T-helper 17 cell (primary cell): ENCODE measurements at places on chromosomes 13 and 19. TPM values are rescaled to one million over a fixed set of nuclear protein-coding genes. Genes with fewer than 3 reads are reported as not detected.
A peak's percentile ranks its signal among the peaks of the same experiment; 100 is the strongest.

The BORA gene
- total RNA-seq, result 7.6 TPM

The TMEM238 gene
- total RNA-seq, result 19.5 TPM

The DAPK3 gene
- total RNA-seq, result 28.7 TPM

The WDR87 gene
- total RNA-seq, result not detected

The SLITRK1 gene
- total RNA-seq, result not detected

The KIR2DL1 gene
- not detected for total RNA-seq

The PABPC3 gene
- total RNA-seq, result 0.31 TPM

The PPM1N gene
- total RNA-seq, result 3.8 TPM

The KLK3 gene
- total RNA-seq, result not detected

The DLL3 gene
- not detected for total RNA-seq

The TEKTIP1 gene
- 8.4 TPM for total RNA-seq

The ACER1 gene
- total RNA-seq, result 1.5 TPM

The UBL3 gene
- total RNA-seq, result 44.5 TPM

- DNase-seq, result no peak
Measured at GRCh38 chr19:29630655-29631054, 24.6 kb downstream of the POP4 start.

DNA sequence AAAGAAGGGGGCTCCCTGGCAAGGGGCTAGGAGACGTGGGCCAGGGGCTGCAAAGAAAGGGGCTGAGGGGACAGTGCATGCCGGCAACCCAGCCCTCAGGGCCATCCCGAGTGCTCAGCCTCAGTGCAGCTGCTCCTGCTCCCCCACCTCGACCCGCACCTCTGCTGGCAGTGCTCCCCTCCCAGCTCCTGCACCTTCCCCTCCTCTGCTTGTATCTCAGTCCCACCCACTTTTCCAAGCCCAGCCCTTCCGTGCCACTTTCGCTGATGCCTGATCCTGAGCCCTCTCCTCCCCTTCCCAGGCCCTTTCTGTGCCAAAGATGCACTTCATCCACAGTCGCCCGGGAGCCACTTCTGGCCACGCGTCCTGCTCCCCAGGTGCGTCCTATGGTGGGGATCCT, 69.9 kb upstream of the KCTD15 start:
- DNase-seq, result no peak

- DNase-seq, result no peak
Measured at GRCh38 chr13:97242755-97243497, 20.8 kb downstream of the MBNL2 start.

GRCh38 chr19:41597600-41598041, 21.7 kb downstream of the CEACAM21 start:
- peak; percentile 46 for DNase-seq

GRCh38 chr13:94568443-94568842, 27.5 kb downstream of the TGDS start:
- no peak for DNase-seq

- no peak for DNase-seq
Measured at GRCh38 chr13:29702912-29703351, 107.4 kb upstream of the SLC7A1 start.

GRCh38 chr13:83827338-83827737, 54.9 kb downstream of the SLITRK1 start:
- DNase-seq, result no peak

DNA sequence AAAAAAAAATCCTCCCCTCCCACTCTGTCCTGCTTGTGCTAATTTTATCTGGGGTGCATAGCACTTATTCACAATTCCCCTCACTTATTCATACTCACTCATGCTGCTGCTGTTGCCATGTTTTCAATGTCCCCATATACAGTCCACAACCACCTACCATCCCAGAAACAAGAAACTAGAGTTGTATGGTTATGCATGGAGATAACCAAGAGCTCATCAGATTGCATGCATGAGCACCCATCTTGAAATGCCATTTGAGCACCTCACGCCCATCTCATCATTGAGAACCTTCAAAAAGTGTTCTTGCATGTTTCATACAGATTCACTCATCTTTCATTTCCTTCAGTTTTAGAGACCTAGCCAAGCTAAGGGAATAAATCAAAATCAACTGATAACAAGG, 15.1 kb upstream of the N4BP2L2 start:
- DNase-seq, result no peak

DNA sequence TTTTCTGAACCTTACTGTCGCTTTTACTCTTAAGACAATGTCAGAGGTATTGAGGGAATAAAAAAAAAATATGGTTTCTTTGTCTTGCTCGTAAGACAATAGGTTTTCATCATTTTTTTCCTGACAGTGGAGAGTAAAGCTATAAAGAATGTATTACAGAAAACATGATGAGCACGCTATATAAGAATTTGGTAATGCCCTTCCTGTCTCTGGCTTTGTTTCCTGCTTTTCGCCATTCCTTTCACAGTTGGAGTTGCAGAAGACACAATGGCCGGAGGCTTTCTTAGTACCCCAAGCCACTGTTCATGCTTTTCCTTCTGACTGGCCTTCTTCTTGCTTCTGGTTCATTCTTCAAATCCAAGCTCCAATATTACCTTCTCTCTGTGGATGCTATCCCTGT, 101.0 kb upstream of the DACH1 start:
- DNase-seq, result no peak

DNA sequence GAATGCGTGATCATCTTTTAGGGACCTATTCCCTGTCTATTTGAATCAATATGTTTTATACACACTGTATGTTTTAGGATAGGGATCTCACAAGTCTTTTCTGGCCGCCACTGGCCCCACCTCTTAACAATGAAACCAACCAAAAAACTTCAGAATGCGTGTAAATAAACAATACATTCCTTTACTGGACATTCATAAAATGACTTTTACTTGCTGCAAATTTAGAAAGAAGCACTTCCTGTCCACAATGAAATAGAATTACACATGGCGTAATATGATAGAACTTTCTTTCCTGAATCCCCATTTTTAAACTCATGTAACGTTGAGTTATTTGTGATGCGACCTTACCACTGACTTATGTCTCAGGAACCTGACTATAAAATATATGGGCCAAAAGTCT, 233.6 kb downstream of the SLITRK6 start:
- no peak for DNase-seq

DNA sequence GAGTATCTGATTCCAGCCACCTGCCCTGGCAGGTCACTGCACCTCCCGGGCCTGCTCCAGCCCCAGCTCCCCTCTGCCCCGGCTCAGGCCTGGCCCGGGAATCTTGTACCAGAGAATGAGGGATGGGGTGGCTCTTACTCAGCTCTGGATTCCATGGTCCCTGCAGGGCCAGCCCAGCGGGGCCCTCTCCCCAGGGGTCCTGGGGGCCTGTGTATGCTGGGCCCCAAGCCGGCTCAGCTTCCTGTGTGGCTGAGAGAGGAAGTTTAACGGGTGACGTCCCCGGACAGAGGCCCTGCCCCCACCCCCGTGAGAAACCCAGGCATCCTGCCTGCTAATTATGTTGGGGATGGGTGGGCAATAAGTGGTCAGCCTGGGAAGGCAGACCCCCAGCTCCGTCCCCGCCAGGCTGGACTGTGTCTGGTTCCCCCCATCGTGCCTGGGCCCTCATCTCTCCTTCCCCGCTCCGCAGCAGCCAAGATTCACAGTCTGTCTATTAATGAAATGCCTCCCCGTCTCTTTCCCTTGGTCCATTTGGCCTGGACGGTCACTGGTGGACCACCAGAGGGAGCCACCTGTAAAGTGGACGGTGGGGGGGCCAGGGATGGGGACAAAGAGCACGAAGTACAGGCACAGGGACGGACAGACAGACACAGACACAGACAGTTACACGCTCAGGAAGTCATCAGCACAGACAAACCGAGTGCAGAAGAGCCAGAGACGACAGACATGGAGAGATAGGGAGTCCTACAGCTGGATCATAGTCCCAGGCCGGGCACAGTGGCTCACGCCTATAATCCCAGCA, at the start of gene DENND1C:
TSS of gene DENND1C (minus strand) at position 247 of the 802 bp plus-strand sequence. CDS start at position 155, 92 bp downstream.
- no peak for DNase-seq

DNA sequence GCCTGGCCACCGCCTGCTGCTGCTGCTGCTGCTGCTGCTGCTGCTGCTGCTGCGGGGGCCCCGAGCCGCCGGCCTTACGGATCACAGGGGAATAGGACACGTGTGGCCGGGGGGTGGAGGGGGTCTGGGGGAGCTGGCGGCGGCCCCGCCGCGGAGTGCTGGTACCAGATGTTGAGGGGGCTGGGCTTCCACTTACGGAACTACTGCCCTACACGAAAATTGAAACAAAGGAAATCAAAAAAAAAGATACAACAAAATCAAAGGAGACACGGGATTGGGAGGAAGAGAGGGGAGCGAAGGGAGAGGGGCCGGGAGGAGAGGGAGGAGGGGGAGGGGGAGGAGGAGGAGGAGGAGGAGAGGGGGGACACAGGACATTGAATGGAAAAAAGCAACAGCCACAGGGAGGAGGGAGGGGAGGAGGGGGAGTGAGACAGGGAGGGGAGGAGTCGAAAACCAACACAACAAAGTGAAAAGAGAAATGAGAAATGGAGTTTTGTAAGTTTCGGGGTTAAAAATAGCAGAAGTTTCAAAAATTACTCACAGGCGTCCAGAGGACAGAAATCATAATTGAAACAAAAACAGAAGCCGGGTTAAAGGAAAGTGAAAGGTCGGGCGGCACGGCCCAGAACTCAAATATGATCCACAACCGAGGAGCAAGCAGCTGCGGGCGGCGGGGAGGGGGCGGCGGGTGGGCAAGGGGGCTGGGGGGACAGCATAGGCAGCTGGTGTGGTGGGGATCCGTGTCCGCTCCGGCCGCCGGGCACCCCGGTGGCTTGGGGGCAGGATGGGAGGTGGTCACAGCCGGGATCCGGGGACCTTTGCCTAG, 57.8 kb downstream of the IER2 start:
- DNase-seq, result no peak

DNA sequence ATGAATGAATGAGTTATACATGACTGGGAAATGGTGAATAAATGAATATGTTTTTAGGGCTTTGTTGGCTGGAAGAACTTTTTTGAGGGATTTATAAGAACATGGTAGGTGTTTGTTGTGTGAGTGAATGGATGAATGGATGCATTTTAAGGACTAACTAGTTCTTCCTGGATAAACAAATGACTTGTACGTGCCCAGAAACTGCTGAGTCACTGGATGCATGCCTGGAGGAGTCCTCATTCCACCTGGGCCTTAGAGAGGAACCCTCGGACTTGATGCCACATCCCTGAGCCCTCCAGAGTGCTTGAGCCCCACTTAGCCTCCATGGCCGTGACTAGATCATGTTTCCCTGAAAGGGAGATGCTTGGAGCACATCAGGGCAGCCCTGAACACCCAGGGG, 153.4 kb downstream of the DPF1 start:
- no peak for DNase-seq

GRCh38 chr19:41434450-41434849, 5.3 kb downstream of the DMAC2 start:
- no peak for DNase-seq

- no peak for DNase-seq
Measured at GRCh38 chr19:41447732-41448332, 4.9 kb downstream of the ERICH4 start.

DNA sequence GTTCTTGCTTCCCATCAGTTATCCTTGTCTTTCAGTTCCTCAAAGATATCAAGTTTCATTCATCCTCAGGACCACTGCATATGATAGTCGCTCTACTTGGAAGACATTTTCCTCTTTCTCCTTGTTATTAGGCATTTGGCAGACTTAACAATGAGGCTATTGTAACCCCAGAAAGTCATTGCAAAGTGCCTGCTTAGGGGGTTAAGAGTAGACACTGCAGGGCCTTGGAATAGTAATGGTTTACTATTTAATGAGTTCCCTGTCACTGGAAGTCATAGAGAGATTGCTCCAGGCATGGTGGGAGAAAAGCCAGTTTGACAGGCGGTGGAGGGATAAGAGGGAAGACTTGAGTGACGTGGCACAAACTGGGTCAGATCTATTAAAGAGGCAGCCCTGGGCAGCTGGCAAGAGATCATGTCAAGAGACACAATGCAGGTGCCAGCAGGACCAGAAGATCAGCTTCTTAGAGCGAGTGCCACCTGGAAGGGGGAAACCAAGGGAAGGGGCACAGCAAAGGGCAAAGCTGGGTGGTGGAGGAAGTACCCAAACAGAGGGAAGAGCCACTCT, 16.8 kb upstream of the CPB2 start:
- no peak for DNase-seq

DNA sequence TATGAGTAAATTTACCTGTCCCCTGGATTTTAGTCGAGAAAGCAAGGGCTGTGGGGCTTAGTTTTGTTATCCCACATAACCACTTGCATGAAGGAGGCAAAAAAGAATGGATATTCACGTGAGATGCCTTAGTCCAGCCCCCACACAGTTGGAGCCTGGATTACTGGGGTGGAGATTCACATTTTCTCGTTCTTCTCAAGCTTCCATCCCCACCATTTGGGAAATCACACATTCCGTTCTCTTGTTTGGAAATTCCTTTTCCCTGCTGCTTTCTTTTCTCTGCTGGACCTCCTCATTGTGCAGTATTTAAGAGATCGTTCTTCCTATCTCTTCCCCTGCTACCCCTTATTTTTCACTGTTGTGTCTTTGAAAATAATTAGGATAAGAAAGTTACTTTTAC, 45.1 kb upstream of the FARP1 start:
- no peak for DNase-seq

GRCh38 chr19:28363254-28363653, 849.7 kb downstream of the UQCRFS1 start:
- DNase-seq, result no peak

GRCh38 chr13:96020155-96020575, 33.0 kb downstream of the UGGT2 start:
- no peak for DNase-seq

GRCh38 chr19:5078666-5079065, 109.8 kb downstream of the KDM4B start:
- DNase-seq, result no peak
